ENCODE measurements at places on chromosomes 2 and 18. TPM values are rescaled to one million over a fixed set of nuclear protein-coding genes. Genes with fewer than 3 reads are reported as not detected.
A peak's percentile ranks its signal among the peaks of the same experiment; 100 is the strongest.

- no peaks in the 10 kb centered on the region for H3K4me1 ChIP-seq
- H3K27me3 ChIP-seq: no peaks in the 10 kb centered on the region
- no peak overlapping the region for H3K4me3 ChIP-seq
- no peak overlapping the region for H3K27ac ChIP-seq
- no peak for DNase-seq
- no peaks in the 10 kb centered on the region for H3K36me3 ChIP-seq
Measured at GRCh38 chr18:21897811-21898210, 157.2 kb downstream of the MIB1 start.

Gene ATP6V1B1
- total RNA-seq: not detected

GRCh38 chr18:75089748-75090327, 119.1 kb downstream of the PTGR3 start:
- DNase-seq: peak; percentile 33
- no peak overlapping the region for H3K27ac ChIP-seq
- H3K27me3 ChIP-seq: no peaks in the 10 kb centered on the region
- no peak overlapping the region for H3K4me3 ChIP-seq
- no peaks in the 10 kb centered on the region for H3K36me3 ChIP-seq

DNA sequence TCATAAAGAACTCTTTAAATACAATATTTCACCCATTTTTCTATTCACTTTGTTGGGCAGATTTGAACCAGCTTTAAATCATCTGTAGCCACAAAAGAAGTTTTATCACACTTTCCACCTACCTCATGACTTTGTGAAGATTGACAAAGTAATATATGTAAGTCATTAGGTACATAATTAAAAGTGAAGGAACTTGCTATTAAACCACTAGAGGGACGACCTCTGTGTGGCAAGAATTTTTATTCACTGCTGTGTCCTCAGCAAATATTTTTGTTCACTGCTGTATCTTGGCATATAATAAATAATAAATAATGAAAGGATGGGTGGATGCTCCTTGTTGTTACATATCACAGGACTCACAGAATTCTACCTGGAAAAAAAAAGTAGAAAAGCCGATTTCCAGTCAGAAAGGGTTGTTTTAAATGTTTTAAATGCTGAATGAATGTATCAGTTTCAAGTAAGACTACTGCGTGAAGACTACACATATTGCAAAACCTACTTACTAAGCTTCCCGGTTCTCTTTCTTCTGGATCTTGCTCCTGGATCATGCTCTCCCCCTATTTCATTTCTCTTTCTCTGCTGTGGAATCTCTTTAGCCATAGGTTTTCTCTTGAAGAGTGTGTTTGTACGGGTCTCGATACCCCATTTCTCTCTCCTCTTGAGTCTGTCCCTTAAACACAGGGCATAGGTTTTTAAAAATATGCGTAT, 44.8 kb downstream of the KCMF1 start:
- no peak overlapping the region for H3K4me3 ChIP-seq
- DNase-seq: no peak
- no peaks in the 10 kb centered on the region for H3K27me3 ChIP-seq
- no peaks in the 10 kb centered on the region for H3K36me3 ChIP-seq
- H3K27ac ChIP-seq: no peak overlapping the region

GRCh38 chr2:71922499-71923142, 225.0 kb downstream of the CYP26B1 start:
- no peaks in the 10 kb centered on the region for H3K27me3 ChIP-seq
- H3K4me1 ChIP-seq: no peaks in the 10 kb centered on the region
- DNase-seq: no peak
- no peak overlapping the region for H3K27ac ChIP-seq

- H3K36me3 ChIP-seq: no peaks in the 10 kb centered on the region
- no peak overlapping the region for H3K27ac ChIP-seq
- DNase-seq: no peak
- no peaks in the 10 kb centered on the region for H3K4me1 ChIP-seq
- H3K4me3 ChIP-seq: no peak overlapping the region
Measured at GRCh38 chr18:31241425-31241824, 76.5 kb upstream of the DSG1 start.

GRCh38 chr2:75666911-75667310, 20.3 kb downstream of the MRPL19 start:
- no peak for DNase-seq
- no peak overlapping the region for H3K27ac ChIP-seq
- H3K27me3 ChIP-seq: no peaks in the 10 kb centered on the region
- peaks cover 53% of the 10 kb centered on the region for H3K36me3 ChIP-seq
- H3K4me3 ChIP-seq: no peak overlapping the region

DNA sequence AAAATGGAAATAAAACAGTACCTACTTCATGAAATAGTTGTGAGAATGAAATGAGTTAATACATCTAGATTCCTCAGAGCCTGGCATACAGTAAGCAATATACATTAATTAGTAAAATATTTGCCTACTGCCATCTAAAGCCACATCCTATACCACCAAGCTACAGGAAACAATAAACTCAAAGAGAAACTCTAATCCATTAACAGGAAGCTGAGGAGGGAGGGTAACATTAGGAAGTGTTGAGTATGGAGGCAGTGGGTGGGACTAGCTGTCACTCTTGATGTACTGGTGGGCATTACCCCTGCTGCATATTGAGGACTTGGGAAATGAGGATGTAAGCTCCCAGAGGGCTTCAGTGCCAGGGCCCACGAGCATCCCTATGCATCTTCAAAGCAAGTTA, 396.5 kb downstream of the TNS1 start:
- no peaks in the 10 kb centered on the region for H3K27me3 ChIP-seq
- H3K36me3 ChIP-seq: peaks cover 5% of the 10 kb centered on the region
- H3K4me1 ChIP-seq: no peaks in the 10 kb centered on the region
- no peak for DNase-seq
- no peak overlapping the region for H3K27ac ChIP-seq

DNA sequence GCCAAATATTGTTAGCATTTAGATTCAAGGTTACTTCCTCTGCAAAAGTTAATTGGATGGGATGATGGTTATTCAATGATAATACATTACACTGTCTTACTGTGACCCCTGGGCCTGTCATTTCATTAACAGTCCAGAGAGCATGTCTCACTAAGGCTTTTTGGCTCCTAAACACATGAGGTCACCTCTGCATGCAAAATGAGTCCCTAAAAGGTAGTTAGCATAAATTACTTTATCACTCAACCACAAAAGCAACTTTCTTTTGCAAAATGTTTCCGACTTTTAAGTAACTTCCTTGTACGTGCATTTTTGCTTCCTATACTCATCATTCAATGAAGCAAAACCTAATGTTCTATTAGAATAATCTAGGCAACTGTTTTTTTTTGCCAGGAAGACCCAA, 16.8 kb upstream of the AGFG1 start:
- no peaks in the 10 kb centered on the region for H3K27me3 ChIP-seq
- no peak overlapping the region for H3K27ac ChIP-seq
- DNase-seq: no peak
- H3K36me3 ChIP-seq: no peaks in the 10 kb centered on the region
- peaks cover 2% of the 10 kb centered on the region for H3K4me1 ChIP-seq

Gene PAX8
- total RNA-seq: 0.11 TPM

Gene HOXD10
- total RNA-seq: not detected

- no peaks in the 10 kb centered on the region for H3K27me3 ChIP-seq
- H3K27ac ChIP-seq: no peak overlapping the region
- H3K4me3 ChIP-seq: no peak overlapping the region
- no peaks in the 10 kb centered on the region for H3K36me3 ChIP-seq
- no peaks in the 10 kb centered on the region for H3K4me1 ChIP-seq
Measured at GRCh38 chr2:160096409-160096808, 34.0 kb upstream of the PLA2R1 start.

DNA sequence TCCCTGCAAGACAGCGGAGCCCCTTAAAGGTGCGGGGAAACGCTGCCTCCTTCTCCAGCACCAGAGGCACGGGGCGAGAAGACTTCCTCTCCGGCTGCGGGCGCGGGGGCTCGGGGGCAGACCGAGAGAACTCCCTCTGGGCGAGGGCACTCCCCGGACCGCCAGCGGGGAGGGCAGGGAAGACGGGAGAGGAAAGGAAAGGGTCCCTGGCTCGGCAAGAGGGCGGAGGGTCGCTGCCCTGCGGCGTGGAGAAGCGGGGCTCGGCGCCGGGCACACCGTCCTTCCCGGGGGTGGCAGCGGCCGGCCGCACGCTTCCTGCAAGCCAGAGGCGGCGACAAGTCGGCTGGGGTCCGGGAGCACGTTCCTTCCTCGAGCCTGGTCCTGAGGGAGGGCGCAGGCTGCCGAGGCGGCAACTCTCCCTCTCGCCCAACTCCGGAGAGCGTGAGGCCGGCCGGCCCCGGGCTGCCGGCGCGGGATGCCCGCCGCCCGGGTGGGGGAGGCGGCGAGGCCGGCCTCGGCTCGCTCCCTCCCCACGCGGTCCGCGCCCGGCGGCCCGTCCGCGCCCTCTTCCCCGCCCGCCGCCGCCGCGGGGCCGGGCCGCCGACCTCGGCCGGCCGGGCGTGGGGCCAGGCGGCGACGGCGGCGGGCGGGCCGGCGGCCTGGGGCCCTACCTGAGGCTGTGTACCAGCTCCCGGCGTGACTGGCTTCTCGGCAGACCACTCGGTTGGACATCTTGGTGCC, 1.1 kb downstream of the MEMO1 start:
- peak overlapping the region; percentile 89 for H3K4me3 ChIP-seq
- H3K36me3 ChIP-seq: peaks cover 3% of the 10 kb centered on the region
- H3K4me1 ChIP-seq: peaks cover 3% of the 10 kb centered on the region

Gene CDH20
- not detected for total RNA-seq

GRCh38 chr18:55404832-55405465, 183.0 kb downstream of the TCF4 start:
- peaks cover 14% of the 10 kb centered on the region for H3K4me1 ChIP-seq
- DNase-seq: no peak
- H3K27ac ChIP-seq: peak overlapping the region; percentile 72
- H3K27me3 ChIP-seq: no peaks in the 10 kb centered on the region
- H3K4me3 ChIP-seq: no peak overlapping the region

DNA sequence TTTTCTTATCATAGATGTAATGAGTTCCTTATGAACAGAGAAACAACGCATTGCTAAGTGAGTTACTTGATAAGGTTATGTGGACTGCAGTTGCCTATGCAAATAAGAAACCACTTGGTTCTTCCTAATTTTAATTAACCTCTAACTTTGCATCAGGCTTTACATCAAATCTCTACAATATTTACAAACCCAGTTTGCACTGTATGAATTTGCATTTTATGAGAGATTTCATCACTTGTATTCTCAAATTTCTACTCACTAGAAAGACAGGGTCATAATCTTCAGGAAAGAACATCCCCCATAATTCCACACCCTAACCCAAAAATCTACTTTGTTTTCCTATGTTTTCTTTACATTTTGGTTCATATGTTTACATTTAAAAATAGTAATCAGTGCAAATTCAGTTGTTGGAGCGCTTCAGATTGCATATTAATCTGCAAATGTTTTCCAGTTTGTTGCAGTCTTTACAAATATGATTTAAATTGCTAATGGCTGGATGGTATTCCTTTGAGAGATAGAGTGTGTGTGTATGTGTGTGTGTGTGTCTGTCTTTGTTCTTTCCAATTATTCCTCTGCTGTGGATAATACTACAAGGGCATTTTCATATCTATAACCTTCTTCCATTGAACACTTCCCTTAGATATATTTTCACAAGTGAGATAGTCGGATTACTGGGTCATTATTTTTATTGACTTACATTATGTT, 106.1 kb downstream of the COL4A4 start:
- DNase-seq: no peak
- H3K27ac ChIP-seq: no peak overlapping the region
- no peaks in the 10 kb centered on the region for H3K4me1 ChIP-seq
- no peaks in the 10 kb centered on the region for H3K27me3 ChIP-seq

- H3K4me3 ChIP-seq: no peak overlapping the region
- H3K4me1 ChIP-seq: no peaks in the 10 kb centered on the region
- no peak overlapping the region for H3K27ac ChIP-seq
- DNase-seq: no peak
Measured at GRCh38 chr2:4597400-4597799, 894.0 kb downstream of the DCDC2C start.

DNA sequence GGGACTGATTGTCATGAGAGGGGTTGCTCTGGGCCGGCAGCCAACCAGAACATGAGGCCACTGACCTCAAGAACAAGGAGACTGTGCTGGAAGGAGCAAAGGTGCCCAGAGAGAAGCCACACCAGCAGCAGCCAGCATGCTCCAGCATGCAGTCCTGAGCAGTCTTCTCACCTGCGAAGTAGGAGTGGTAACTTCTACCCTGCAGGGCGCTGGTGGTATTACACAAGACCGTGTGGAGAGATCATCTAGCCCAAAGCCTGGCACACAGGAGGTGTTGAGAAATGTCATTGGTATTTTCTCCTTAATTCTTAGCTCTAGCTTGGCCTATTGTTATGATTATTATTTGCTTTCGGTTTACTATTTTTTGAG, 132.7 kb downstream of the TSN start:
- H3K27me3 ChIP-seq: no peaks in the 10 kb centered on the region
- no peak overlapping the region for H3K4me3 ChIP-seq
- H3K36me3 ChIP-seq: no peaks in the 10 kb centered on the region
- no peaks in the 10 kb centered on the region for H3K4me1 ChIP-seq

DNA sequence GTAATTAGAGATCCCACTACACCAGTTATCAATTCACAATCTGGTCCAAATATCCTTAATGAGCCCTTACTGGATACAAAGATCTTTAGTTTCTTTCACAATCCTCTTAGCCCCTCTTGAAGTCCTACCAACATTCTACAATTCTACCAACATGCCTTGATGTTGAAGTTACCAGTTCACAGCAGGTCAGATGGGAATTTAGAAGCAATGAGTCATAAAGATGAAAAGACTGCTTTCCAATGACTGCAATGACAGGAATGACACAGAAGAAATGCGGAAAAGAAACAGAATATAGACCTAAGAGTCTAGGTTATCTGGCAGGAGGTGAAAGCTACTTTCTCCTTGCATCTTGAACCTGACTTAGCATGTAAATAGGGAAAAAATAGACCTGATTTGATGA, 24.5 kb downstream of the RTTN start:
- peaks cover 3% of the 10 kb centered on the region for H3K4me1 ChIP-seq
- peaks cover 5% of the 10 kb centered on the region for H3K36me3 ChIP-seq
- no peaks in the 10 kb centered on the region for H3K27me3 ChIP-seq
- H3K4me3 ChIP-seq: peak overlapping the region; percentile 13
- no peak for DNase-seq
- peak overlapping the region; percentile 47 for H3K27ac ChIP-seq

Gene PRKAG3
- not detected for total RNA-seq

DNA sequence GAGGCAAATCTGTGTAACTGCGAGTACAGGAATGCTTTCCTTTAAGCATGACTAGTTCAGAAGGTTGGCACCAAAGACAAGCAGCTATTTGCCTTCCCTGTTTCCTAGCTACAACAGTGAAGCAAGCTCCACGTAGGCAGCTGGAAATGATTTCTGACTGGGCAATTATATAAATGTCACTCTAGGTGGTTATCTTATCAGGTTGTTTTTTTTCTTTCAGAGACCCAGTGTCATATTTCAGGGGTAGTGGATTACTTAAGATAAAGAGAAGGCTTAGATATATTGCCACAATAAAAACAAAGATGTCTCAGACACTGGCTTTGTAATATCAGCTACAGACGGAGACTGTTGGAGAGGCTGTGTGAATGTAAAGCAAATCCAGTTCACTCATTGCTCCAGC, 748.9 kb upstream of the NXPH2 start:
- no peaks in the 10 kb centered on the region for H3K36me3 ChIP-seq
- H3K27ac ChIP-seq: no peak overlapping the region
- no peak overlapping the region for H3K4me3 ChIP-seq

Gene C2orf81
- total RNA-seq: 10.3 TPM

Data from ascending aorta (tissue), 2 donors.